Activated B cell treated with CpG ODN at 0.5 μM for 24 hours (primary cell): ENCODE measurements at places on chromosomes 2 and 18. TPM values are rescaled to one million over a fixed set of nuclear protein-coding genes. Genes with fewer than 3 reads are reported as not detected.

DNER gene
- not detected in 2 replicates for total RNA-seq

- H3K4me3 ChIP-seq: no peak overlapping the region
- H3K4me1 ChIP-seq: no peaks in the 10 kb centered on the region
- no peaks in the 10 kb centered on the region for H3K36me3 ChIP-seq
- H3K27ac ChIP-seq: no peak overlapping the region
- DNase-seq: no peak
- H3K27me3 ChIP-seq: no peaks in the 10 kb centered on the region
These were observed 330.9 kb downstream of the RIT2 start for GRCh38 chr18:42784632-42785031.

- DNase-seq: no peak
- H3K36me3 ChIP-seq: no peaks in the 10 kb centered on the region
- no peaks in the 10 kb centered on the region for H3K27me3 ChIP-seq
- no peak overlapping the region for H3K4me3 ChIP-seq
- no peak overlapping the region for H3K27ac ChIP-seq
These were observed 117.5 kb downstream of the RTP5 start for GRCh38 chr2:241986836-241987641.

- H3K36me3 ChIP-seq: no peaks in the 10 kb centered on the region
- no peak overlapping the region for H3K4me3 ChIP-seq
- H3K4me1 ChIP-seq: no peaks in the 10 kb centered on the region
- H3K27ac ChIP-seq: no peak overlapping the region
- DNase-seq: no peak
These were observed 43.1 kb upstream of the LONRF2 start for GRCh38 chr2:100365434-100365833.

GRCh38 chr2:120189189-120189588, 34.0 kb downstream of the TMEM185B start:
- H3K27ac ChIP-seq: no peak overlapping the region
- H3K4me3 ChIP-seq: no peak overlapping the region
- no peak for DNase-seq
- no peaks in the 10 kb centered on the region for H3K27me3 ChIP-seq
